Kidney (tissue), 22 donors: ENCODE measurements at places on chromosomes 3 and 15. TPM values are rescaled to one million over a fixed set of nuclear protein-coding genes. Genes with fewer than 3 reads are reported as not detected.

DNA sequence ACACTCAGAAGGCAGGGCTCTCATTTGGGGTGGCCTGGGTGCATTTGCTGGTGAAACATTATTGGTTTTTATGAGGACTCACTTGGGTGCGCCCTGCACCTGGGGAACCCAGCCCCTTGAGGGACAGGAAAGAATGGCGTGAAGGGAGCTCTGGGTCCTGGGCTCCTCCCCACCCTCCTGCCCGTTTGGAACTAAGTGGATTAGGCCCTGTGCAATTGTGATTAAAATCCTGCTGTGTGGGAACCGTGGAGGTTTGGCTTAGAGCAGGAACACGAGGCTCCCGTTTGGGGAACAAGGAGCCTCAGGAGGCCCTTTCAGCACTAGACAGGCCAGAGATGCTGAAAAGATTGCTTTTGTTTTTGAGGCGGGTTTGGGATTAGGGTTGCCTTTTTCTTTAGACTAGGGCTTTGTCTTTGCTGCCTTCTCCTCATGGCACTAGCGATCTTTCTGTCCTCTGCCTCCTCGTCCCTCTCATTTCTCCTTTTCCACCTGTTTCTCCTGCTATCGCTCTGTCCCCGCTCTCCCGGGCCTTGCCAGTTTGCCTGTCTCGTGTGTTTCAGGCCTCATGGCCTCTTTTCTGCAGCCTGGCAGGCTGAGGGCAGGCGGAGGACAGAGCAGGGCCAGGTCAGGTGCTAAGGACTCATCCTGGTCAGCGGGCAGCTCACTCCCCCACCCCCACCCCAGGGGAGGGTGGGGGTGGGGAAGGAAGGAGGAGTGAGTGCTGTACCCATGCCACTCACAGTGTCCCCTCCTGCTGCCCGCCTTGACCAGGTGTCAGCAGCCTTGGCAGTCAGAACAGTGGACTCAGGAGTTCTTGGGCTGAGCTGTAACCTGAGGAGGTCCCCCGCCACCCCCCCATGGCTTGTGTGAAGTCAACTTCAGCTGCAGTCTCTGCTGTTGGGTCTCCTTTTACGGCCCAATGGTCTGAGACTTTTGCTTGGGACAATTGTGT is 8.6 kb downstream of the MAPKAPK3 start:
- peak; percentile 48 for DNase-seq
- peaks cover 15% of the 10 kb centered on the region for H3K4me1 ChIP-seq
- H3K4me3 ChIP-seq: no peak overlapping the region
- no peaks in the 10 kb centered on the region for H3K36me3 ChIP-seq
- no peak overlapping the region for H3K27ac ChIP-seq

GRCh38 chr15:20345401-20345958 is 196.1 kb downstream of the GOLGA6L6 start:
- H3K36me3 ChIP-seq: no peaks in the 10 kb centered on the region
- no peak overlapping the region for H3K4me3 ChIP-seq
- DNase-seq: peak; percentile 47
- no peaks in the 10 kb centered on the region for H3K4me1 ChIP-seq
- no peaks in the 10 kb centered on the region for H3K27me3 ChIP-seq
- no peak overlapping the region for H3K27ac ChIP-seq

DNA sequence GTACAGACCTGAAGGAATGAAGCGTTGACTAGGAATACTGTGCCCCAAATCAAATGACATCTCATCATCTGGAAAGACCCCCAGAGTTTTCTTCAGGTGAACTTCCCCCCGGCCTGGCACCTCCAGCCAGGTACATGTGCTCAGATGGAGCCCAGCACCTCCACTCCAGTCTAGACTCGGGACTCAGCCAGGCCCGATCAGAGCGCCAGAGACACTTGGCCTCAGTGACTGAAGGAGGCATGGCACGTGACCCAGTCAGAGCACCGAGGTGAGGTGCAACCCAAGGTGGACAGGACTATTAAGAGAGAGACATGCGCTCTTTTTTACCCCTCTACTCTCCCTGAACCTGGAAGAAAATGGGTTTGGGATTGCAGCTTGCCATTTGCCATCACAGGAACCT is 48.5 kb downstream of the CD47 start:
- no peak overlapping the region for H3K4me3 ChIP-seq
- H3K27me3 ChIP-seq: no peaks in the 10 kb centered on the region
- H3K4me1 ChIP-seq: no peaks in the 10 kb centered on the region
- no peak for DNase-seq

Gene BCHE
- polyA plus RNA-seq: 2.8 TPM

DNA sequence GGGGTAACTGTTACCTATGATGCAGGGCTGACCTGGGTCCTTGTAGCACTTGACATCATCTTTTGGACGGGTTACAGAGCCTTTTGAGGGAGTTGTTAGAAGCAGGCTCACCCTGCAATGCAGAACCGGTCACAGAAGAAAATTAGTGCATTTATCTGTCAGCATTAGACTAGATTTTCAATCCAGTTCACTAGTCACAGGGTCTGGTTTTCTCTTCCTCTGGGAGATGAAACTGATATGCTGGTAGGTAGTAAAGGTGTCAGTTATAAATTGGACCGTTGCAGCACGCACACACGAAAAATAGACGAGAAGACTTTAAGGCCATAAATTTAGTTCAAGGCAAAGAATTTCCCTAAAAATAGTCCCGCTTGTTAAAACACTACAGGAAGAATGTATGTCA is 532.3 kb upstream of the ATP11B start:
- H3K27ac ChIP-seq: no peak overlapping the region
- no peaks in the 10 kb centered on the region for H3K36me3 ChIP-seq
- no peaks in the 10 kb centered on the region for H3K4me1 ChIP-seq
- H3K4me3 ChIP-seq: no peak overlapping the region
- H3K27me3 ChIP-seq: no peaks in the 10 kb centered on the region

Gene ATP13A5
- polyA plus RNA-seq: not detected

GRCh38 chr3:19147905-19148767 is at the start of gene KCNH8:
Gene KCNH8, plus strand, starts transcription at chr3:19148510. Its CDS starts 210 bp downstream, at chr3:19148720.
- H3K27ac ChIP-seq: no peak within 1 kb of the TSS
- H3K4me3 ChIP-seq: peak within 1 kb of the TSS; percentile 68

- no peaks in the 10 kb centered on the region for H3K27me3 ChIP-seq
- H3K36me3 ChIP-seq: no peaks in the 10 kb centered on the region
- no peak overlapping the region for H3K27ac ChIP-seq
- DNase-seq: no peak
- H3K4me3 ChIP-seq: no peak overlapping the region
- H3K4me1 ChIP-seq: no peaks in the 10 kb centered on the region
Observed at GRCh38 chr3:42289026-42289425, 23.0 kb upstream of the CCK start.

Gene OR5H15
- not detected for polyA plus RNA-seq

- H3K4me3 ChIP-seq: no peak overlapping the region
- H3K4me1 ChIP-seq: no peaks in the 10 kb centered on the region
- no peak overlapping the region for H3K27ac ChIP-seq
- H3K36me3 ChIP-seq: no peaks in the 10 kb centered on the region
- H3K27me3 ChIP-seq: no peaks in the 10 kb centered on the region
Observed at GRCh38 chr3:24012589-24013269, 67.6 kb downstream of the NR1D2 start.

- peaks cover 3% of the 10 kb centered on the region for H3K4me1 ChIP-seq
- H3K27me3 ChIP-seq: no peaks in the 10 kb centered on the region
- H3K36me3 ChIP-seq: no peaks in the 10 kb centered on the region
- DNase-seq: no peak
- no peak overlapping the region for H3K4me3 ChIP-seq
Observed at GRCh38 chr15:38374556-38374955, 79.4 kb upstream of the FAM98B start.

DNA sequence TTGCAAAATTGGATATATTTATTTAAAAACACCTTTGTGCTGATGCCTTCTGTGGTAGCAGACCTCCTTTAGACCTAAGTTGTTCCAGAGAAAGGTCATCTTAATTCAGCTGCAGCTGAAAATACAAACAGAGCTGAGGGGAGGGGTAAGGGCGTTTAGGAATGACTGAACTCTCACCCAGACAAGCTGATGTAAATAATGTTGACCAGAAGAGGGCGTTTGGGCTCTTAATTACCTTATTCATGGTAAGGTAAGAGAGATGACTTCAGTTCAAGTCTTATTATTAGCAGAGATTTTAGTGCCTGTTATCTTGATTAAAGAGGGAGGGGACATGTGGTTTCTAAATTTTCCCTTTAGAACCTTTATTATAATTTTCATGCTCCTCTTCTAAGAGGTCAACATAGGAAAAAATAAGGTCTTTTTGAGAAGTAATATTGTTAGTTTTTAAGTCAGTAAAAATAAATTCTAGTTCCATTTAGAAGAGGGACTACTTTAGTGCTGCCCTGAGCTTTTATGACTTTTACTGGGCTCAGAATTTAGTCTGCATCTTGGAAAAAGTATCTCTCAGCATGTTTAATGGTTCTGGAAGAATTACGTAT is 46.3 kb downstream of the GPR171 start:
- no peak overlapping the region for H3K27ac ChIP-seq
- H3K36me3 ChIP-seq: no peaks in the 10 kb centered on the region
- H3K27me3 ChIP-seq: no peaks in the 10 kb centered on the region
- no peak overlapping the region for H3K4me3 ChIP-seq
- no peaks in the 10 kb centered on the region for H3K4me1 ChIP-seq

DNA sequence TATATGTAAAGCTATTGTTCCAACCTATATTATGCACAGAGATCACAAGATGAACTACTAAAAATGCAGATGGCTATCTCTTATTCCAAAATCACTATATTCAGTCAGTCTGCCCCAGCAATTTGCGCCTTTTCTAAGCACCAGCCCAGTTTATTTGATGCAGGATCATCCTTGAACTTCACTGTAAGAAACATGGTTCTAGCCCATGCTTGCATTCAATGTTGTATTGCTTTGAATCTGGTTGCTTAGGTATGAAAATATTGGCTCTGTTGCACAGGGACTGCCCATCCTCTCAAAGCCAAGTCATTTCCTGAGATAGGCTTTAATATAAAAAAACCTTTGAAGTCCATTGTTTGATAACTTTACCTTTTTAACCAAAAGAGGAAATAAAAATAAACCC is 170.5 kb upstream of the LRIG1 start:
- DNase-seq: no peak
- H3K4me1 ChIP-seq: no peaks in the 10 kb centered on the region
- no peak overlapping the region for H3K27ac ChIP-seq
- H3K36me3 ChIP-seq: no peaks in the 10 kb centered on the region

- no peaks in the 10 kb centered on the region for H3K4me1 ChIP-seq
- no peak overlapping the region for H3K4me3 ChIP-seq
- no peak overlapping the region for H3K27ac ChIP-seq
- no peaks in the 10 kb centered on the region for H3K36me3 ChIP-seq
- no peak for DNase-seq
Observed at GRCh38 chr3:83403927-83404326, 1554.9 kb upstream of the CADM2 start.

Gene COL6A5
- not detected for polyA plus RNA-seq

Gene ADCY5
- polyA plus RNA-seq: 7.1 TPM

Gene SPATA12
- not detected for polyA plus RNA-seq

DNA sequence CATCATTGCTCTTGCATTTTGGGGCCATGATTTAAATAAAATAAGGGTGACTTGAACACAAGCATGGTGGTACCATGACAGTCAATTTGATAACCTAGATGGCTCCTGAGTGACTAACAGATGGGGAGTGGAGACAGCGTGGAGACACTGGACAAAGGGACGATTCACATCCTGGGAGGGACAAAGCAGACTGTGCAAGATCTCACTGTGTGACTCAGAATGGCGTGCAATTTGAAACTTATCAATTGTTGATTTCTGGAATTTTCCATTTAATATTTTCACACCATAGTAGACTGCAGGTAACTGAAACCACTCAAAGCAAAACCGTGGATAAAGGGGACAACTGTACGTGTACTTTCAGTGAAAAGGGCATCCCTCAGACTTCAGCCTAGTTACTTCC is 25.5 kb downstream of the MCCC1 start:
- no peak for DNase-seq
- no peak overlapping the region for H3K4me3 ChIP-seq
- no peak overlapping the region for H3K27ac ChIP-seq
- no peaks in the 10 kb centered on the region for H3K4me1 ChIP-seq
- no peaks in the 10 kb centered on the region for H3K36me3 ChIP-seq

GRCh38 chr15:93819826-93820225 is 411.5 kb upstream of the MCTP2 start:
- no peaks in the 10 kb centered on the region for H3K27me3 ChIP-seq
- no peaks in the 10 kb centered on the region for H3K4me1 ChIP-seq
- no peak for DNase-seq
- H3K4me3 ChIP-seq: no peak overlapping the region
- no peaks in the 10 kb centered on the region for H3K36me3 ChIP-seq
- no peak overlapping the region for H3K27ac ChIP-seq

GRCh38 chr3:69941037-69941436 is 58.5 kb upstream of the SAMMSON start:
- H3K4me3 ChIP-seq: no peak overlapping the region
- H3K4me1 ChIP-seq: no peaks in the 10 kb centered on the region
- DNase-seq: no peak
- no peak overlapping the region for H3K27ac ChIP-seq

DNA sequence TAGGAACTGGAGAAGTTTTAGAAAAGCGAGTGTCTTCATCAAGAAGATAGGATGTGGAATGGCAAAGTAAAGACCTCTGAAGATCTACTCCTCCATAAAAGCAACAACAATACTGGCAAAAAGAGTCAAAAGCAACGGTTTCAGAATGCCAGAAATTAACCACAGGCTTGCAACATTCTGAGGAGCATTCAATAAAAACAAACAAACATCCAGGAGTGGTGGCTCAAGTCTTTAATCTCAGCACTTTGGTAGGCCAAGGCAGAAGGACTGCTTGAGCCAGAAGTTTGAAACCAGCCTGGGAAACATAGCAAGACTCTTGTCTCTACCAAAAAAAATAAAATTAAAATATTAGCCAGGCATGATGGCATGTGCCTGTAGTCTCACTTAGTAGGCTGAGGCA is 143.2 kb upstream of the HACD2 start:
- no peaks in the 10 kb centered on the region for H3K27me3 ChIP-seq
- no peak overlapping the region for H3K4me3 ChIP-seq
- peaks cover 5% of the 10 kb centered on the region for H3K4me1 ChIP-seq
- DNase-seq: no peak

DNA sequence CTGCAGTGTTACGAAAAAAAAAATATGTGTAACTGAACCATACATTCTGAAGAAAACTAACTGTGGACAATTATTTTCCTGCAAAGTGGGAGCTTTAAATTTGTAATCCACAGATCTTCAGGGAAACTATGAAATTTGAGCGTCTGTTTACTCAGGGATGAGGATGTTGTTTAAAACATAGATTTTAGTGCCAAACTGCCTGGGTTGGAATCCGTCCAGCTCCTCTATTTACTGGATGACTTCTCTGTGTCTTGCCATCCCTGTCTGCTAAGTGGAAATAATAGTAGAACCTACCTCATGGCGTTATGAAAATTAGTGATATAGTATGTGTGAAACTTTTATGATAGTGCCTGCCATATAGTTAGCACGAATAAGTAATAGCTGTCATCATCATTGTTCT is 666.5 kb downstream of the SQOR start:
- H3K27ac ChIP-seq: no peak overlapping the region
- no peak overlapping the region for H3K4me3 ChIP-seq
- no peak for DNase-seq
- no peaks in the 10 kb centered on the region for H3K4me1 ChIP-seq

- H3K27ac ChIP-seq: no peak overlapping the region
- no peaks in the 10 kb centered on the region for H3K36me3 ChIP-seq
- no peak overlapping the region for H3K4me3 ChIP-seq
- DNase-seq: no peak
- H3K27me3 ChIP-seq: no peaks in the 10 kb centered on the region
Observed at GRCh38 chr3:170531657-170532335, 54.1 kb downstream of the SLC7A14 start.
